Neural progenitor cell (in vitro differentiated cells): ENCODE measurements at places on chromosomes 2 and 18. TPM values are rescaled to one million over a fixed set of nuclear protein-coding genes. Genes with fewer than 3 reads are reported as not detected.

DNA sequence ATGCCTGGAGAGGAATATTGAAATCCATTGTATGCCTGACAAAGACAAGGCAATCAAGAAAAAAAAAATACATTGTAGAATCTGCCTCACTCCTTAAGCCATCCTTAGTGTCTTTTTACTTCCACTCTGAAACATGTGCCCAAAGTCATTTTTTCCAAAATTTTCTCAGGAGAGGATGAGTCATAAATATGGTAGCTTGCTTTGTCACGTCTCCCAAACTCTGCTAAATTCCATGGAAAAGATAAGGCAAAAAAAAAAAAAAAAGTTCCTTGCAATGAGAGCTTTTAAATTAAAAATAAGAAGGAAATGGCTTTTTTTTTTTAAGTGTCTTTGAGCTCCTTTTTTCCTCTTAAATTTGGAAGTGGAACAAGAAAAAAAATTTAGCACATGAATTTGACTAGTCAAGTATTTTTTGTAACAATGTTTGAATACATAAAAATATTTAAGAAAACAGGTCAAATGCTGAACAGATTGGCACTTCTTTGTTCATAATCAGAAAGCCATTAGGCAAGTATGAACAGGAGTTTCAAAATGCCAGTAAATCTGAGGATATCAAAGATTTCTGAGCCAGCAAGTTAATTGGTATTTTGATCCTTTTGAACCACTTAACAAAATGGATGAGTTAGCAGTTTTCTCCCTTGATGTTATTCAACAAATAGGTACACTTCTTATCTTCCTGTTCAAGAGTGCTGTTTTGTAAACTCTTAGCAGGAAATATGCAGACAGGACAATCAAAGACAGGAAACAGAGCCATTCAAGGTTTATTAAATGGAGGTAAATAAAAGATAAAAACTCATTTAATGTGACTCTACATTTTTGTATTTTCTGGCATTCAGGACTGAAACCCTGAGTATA, 247.3 kb upstream of the SP5 start:
- peaks cover 6% of the 10 kb centered on the region for H3K4me1 ChIP-seq
- H3K27ac ChIP-seq: no peak overlapping the region
- no peak for DNase-seq
- H3K27me3 ChIP-seq: no peaks in the 10 kb centered on the region

DNA sequence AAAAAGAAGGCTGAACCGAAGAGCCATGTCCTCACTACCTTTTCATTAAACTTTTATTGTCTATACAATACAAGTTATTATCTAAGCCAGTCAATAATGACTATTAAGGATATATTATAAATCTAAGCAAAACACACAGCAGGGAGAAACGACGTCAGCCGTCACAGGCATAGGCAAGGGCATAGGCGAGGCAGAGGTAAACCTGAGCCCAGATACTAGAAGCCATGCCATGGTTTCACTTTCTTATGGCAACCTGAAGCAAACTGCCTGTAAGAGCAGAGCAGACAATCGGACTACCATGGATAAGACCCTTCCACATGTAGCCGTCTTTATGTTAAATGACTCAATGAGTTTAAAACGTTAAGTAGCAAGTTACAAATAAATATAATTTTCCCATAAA, 238.5 kb upstream of the ZNF521 start:
- no peak overlapping the region for H3K4me3 ChIP-seq
- no peak overlapping the region for H3K27ac ChIP-seq
- DNase-seq: no peak
- H3K36me3 ChIP-seq: no peaks in the 10 kb centered on the region

DNA sequence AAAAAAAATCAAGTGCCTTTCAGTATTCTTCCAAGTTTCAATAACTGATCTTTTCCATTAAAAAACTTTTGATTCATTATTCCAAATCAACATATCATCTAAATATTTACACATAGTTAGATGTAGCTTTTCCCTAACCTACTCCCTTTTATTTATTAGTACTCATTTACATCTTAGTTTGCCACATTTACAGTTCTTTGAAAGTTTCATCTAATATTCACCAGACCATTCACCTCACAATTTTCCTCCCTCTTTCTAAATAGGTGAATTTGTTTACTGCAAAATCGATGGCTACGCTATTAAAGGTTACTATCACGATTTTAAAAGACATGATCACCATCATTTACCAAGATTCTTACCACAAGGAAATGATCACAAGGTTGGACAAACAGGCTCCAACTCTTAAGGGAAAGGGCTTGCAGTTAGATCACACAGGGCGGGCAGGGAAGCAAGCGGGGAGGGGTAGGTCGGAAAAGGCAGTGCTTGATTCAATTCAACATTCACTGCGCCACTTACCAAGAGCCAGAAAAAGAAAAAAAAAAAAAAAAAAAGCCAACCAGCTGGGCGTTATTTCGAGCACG, 654 bp upstream of the MARCHF7 start:
- peak overlapping the region; percentile 98 for H3K27ac ChIP-seq
- H3K4me3 ChIP-seq: peak overlapping the region; percentile 84
- no peak for DNase-seq
- no peaks in the 10 kb centered on the region for H3K27me3 ChIP-seq
- peaks cover 22% of the 10 kb centered on the region for H3K4me1 ChIP-seq
- peaks cover 11% of the 10 kb centered on the region for H3K36me3 ChIP-seq

- DNase-seq: no peak
- H3K27ac ChIP-seq: no peak overlapping the region
- H3K36me3 ChIP-seq: no peaks in the 10 kb centered on the region
- H3K4me3 ChIP-seq: no peak overlapping the region
- no peaks in the 10 kb centered on the region for H3K27me3 ChIP-seq
Measured at GRCh38 chr18:26386002-26386401, 159.8 kb downstream of the TAF4B start.

DNA sequence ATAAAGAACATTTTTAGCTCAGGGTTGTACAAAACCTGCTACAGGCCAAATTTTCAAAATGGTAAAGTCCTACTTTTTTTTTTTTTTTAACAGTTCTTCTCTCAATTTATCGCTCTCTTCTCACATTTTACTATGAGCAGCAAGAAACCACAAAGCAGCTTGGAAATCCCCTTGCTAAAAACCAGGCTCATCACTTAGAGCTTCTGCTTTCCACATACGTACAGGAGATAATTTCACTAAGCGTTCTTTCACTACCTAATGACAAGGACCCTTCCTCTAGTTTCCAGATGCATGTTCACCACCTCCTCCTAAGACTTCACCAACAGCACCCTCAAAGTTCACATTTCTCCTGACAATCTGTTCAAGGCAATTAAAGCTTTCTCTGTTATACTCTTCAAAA, 294.9 kb upstream of the CYRIA start:
- no peaks in the 10 kb centered on the region for H3K36me3 ChIP-seq
- no peaks in the 10 kb centered on the region for H3K27me3 ChIP-seq
- H3K4me3 ChIP-seq: no peak overlapping the region
- no peak overlapping the region for H3K27ac ChIP-seq
- no peak for DNase-seq

DNA sequence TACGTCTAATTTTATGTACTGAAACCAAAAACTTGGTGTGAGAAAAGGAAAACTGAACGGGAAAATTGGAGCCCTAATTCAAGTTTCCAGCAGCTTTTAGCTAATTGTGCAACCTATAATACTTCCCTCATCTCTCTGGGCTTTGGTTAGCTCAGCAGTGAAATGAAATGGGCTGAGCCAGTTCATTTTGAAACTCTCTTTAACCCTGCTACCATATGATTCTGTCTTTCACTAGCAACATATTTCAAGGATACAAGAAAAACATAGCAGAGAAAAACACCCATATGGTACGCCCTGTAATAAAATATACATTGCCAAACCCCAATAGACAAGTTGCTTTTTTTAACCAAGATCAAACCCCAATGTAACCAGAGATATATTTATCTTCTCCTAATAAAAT, 799 bp downstream of the SYT4 start:
- H3K4me3 ChIP-seq: no peak overlapping the region
- no peaks in the 10 kb centered on the region for H3K4me1 ChIP-seq
- DNase-seq: no peak
- no peaks in the 10 kb centered on the region for H3K36me3 ChIP-seq
- H3K27ac ChIP-seq: no peak overlapping the region

GRCh38 chr2:96163415-96163767, 18.2 kb upstream of the DUSP2 start:
- no peaks in the 10 kb centered on the region for H3K36me3 ChIP-seq
- no peak for DNase-seq
- H3K27me3 ChIP-seq: no peaks in the 10 kb centered on the region
- no peak overlapping the region for H3K27ac ChIP-seq

DNA sequence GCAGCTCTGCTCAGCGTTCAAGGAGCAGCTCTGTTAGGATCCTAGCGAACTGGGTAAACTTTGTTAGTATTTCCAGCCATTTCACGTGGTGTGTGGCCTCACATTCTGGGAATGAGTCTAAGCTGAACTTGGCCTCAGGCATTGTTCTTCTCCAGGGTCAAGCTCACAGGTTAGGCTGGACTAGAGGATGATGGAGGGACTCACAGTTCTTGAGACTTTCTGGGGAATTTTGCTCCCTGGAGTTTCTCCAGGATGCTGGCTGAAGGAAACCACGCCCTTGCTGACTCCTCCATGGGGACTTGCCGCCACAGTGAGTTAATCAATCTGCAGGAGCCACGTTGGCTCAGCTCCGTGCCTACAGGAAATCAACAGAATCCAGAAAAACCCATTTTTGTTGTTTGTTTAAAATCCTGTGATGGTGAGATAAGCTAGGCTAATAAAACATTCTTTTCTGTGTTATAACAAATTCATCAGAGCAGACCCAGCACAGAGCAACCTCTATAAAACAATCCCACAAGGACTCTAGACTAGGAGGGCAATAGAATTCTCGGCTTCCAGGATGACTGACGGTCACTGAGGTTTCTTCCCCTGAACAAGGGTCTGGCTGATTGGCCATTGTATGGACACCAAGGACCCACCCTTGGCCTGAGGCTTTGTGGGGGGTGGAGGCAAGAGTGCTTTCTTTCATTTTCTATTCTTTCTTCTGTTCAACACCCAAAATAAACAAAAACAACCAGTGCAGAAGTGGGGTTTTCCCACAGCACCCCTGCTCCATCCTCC, 12.6 kb downstream of the CNDP1 start:
- no peaks in the 10 kb centered on the region for H3K4me1 ChIP-seq
- no peaks in the 10 kb centered on the region for H3K36me3 ChIP-seq
- no peak for DNase-seq
- no peak overlapping the region for H3K27ac ChIP-seq
- no peaks in the 10 kb centered on the region for H3K27me3 ChIP-seq

- H3K36me3 ChIP-seq: no peaks in the 10 kb centered on the region
- H3K27ac ChIP-seq: no peak overlapping the region
- no peaks in the 10 kb centered on the region for H3K4me1 ChIP-seq
- no peaks in the 10 kb centered on the region for H3K27me3 ChIP-seq
Measured at GRCh38 chr2:79982445-79982844, 322.1 kb downstream of the LRRTM1 start.

- H3K27ac ChIP-seq: no peak overlapping the region
- H3K4me1 ChIP-seq: peaks cover 4% of the 10 kb centered on the region
- H3K4me3 ChIP-seq: no peak overlapping the region
- no peaks in the 10 kb centered on the region for H3K36me3 ChIP-seq
Measured at GRCh38 chr2:195563857-195564512, 93.0 kb upstream of the SLC39A10 start.

DNA sequence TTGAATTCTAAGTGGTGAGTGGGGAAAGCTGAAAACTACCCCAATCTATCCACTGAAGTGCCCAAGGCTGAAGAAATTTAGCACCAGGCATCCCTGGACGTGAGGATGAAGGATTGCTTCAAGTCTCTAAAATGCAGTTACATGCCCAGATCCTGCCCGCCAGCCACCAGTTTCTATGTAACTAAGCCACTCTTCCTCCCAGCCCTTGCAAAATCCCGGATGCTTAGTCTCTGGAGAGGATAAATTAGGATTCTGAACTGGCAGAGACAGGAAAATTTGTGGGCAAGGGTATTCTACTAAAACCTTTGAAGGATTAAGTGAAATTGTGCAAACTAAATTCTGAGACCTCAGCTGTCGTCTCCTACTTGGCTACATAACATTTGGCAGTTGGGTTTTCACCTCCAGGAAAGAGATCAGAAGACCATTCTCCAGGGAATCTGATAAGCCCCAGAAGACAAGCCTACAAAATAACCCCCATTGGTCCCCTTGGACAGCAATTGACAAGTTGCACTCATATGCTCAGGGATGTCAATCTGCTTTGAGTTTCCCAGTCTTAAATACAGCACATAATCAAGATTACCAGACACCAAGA, 93.9 kb upstream of the CD226 start:
- H3K27ac ChIP-seq: no peak overlapping the region
- no peaks in the 10 kb centered on the region for H3K27me3 ChIP-seq
- H3K36me3 ChIP-seq: no peaks in the 10 kb centered on the region
- DNase-seq: no peak
- peaks cover 1% of the 10 kb centered on the region for H3K4me1 ChIP-seq

DNA sequence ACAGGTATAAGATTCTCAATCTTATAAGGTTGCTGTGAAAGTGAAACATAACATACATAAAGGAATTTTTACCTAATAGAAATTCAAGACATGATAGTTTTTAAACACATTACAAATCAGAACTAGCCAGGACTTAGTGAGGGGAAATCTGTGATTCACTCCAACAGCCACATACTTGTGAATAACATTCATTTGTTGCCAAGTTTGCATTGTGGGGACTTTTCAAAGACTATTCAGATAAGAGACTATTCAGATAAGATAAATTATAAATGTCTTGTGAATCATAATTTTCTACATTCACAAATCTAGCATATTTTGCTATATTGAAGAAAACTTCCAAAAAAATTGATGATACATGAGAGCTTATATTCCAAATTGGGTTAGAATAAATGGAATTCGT, 345.3 kb upstream of the CDH20 start:
- no peaks in the 10 kb centered on the region for H3K36me3 ChIP-seq
- no peak for DNase-seq
- H3K27ac ChIP-seq: no peak overlapping the region

DNA sequence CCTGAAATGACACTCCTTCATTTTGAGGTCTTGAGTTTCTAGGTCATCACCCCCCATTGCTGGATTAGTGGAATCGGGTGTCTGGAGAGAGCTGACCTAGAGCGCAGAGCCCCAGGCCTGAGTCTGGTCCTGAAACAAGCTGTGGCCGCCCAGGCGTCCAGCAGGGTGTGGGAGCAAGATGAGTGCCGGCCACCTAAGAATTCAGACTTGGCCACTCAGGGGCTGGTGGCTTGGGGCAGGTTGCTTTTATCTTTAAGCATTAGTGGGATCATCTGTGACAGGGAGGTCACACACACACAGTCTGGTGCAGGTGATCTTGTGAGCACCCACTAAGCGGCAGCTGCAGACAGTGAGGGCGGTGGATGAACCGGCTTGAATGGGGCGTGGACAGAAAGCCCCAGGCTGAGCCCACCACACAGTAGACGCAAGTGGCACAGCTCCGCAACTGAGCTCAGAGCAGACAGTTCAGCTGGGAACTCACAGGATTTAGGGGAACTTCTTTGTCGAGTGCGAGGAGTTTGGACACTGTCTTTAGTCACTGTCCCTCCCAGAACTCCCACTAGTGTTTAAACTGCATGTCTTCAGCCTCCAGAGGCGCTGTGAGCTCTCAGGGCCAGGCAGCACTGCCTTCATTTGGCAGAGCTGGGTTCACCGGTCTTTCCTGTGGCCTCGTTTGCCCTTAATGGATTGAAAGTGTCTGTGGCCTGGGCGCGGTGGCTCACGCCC, 21.5 kb downstream of the ITGB1BP1 start:
- H3K4me3 ChIP-seq: no peak overlapping the region
- no peaks in the 10 kb centered on the region for H3K27me3 ChIP-seq
- H3K4me1 ChIP-seq: no peaks in the 10 kb centered on the region
- no peak overlapping the region for H3K27ac ChIP-seq
- no peaks in the 10 kb centered on the region for H3K36me3 ChIP-seq

GRCh38 chr2:173965372-173966025, at the start of gene SP3:
TSS of gene SP3 (minus strand) at chr2:173965373. CDS start at chr2:173965171, 202 bp downstream.
- peaks cover 22% of the 10 kb centered on the region for H3K4me1 ChIP-seq
- peak within 1 kb of the TSS; percentile 99 for H3K4me3 ChIP-seq
- H3K36me3 ChIP-seq: peaks cover 11% of the 10 kb centered on the region
- peak within 1 kb of the TSS; percentile 97 for H3K27ac ChIP-seq
- DNase-seq: peak; percentile 98

Gene SPHKAP
- 0.06 TPM in 1 of 2 replicates, not detected in the other for total RNA-seq

Gene FAM124B
- 0.15 TPM in 1 of 2 replicates, not detected in the other for total RNA-seq

Gene GTF3C2
- 57.3 and 73.9 TPM in 2 replicates for total RNA-seq

Gene TEKT4
- not detected in 2 replicates for total RNA-seq
